NCI-H2081 (cell line): ENCODE measurements at places on chromosomes 16 and 17.

- DNase-seq: no peak
Measured at GRCh38 chr16:84986102-84986501, 25.2 kb downstream of the ZDHHC7 start.

DNA sequence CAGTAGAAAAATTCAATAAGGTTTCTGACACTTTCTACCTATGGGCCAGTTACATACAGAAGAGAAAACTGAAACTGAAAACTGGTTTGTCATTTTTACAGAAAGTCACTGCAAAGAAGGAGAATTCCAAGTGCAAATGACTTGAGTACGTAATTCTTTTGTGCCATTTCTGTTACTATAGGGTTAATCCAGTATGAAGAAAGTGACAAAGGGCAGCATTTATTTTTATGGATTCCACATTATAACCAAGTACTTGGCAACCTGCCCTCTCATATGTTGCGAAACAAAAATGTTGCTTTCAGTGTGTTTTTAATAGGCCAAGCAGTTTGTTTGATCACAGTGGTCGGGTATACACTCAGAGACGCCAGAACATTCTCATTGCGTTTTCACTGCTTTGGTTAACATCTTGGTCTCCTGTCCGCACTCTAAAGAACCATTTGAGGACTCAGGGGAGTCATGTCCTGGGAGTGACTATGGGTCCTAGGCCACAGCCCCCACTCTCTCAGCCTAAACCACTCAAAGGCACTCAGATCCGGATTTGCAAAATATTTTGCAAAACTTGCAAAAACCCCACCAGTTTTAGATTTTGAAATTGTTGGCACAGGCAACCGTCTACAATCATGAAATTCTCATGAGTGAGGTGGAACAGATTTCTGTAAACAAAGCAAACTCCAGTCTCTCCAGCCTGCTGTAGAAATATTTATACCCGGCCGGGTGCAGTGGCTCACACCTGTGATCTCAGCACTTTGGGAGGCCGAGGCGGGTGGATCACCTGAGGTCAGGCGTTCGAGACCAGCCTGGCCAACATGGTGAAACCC lies 15.4 kb upstream of the HELZ start:
- DNase-seq: no peak

- DNase-seq: no peak
Measured at GRCh38 chr17:82231312-82231561, 2.4 kb downstream of the SLC16A3 start.

GRCh38 chr17:17349724-17350106 lies 46.5 kb downstream of the NT5M start:
- DNase-seq: no peak

DNA sequence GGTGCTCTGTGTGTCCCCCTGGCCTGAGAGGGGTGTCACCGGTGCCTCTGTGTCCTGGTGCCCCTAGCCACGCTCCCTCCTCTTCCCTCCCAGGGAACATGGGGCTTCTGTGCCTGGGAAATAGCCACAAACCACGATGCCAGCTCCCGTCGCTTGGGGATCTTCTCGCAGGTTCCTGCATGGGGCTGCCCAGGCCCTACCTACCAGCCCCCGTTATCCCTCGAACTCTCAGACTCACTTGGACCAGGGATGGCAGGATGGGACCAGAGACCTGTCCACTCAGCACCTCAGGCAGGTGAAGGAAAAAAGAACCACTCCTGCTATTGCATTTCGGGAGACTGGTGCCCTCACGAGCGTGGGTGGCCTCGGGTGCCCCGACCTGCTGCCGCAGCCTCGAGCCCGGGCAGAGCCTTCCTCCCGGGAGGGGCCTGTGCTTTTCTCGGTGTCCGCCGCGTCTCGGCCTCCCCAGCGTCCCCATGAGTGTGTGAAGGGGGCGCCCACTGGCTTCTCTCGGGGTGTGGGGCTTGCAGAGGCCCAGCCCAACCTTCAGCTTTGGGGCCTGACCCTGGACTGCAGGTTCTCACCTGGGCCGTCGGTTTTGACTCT lies 41.0 kb upstream of the GNG13 start:
- no peak for DNase-seq

DNA sequence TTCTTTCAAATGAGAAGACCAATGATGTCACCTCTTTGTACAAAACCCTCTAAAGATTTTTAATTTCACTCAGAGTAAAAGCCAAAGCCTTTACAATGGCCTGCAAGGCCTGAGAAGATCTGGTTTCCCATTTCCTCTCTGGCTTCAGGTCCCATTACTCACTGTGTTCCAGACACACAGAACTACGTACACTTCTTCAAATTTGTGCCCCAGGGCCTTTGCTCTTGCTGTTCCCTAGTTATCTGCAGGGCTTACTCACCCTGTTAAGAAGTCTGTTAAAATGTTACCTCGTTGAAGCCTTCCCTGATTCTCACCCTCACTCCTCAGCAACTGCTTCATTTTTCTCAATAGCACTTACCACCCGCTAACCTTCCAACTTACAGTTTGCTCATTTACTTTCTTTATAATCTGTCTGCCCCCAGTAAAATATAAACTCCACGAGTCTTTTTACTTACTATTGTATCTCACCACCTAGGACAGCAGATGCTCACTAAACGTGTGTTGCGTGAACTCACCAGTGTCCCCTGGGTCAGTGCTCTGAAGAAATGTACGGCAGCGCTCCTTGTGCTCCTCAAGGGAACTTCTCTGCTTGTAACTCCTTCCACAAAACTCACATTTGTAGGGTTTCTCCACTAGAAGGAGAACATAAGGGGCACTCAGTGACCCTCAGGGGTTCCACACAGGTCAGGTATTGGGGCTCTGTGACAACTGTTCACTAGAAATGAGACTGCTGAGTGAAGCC lies 50.2 kb downstream of the GRB7 start:
- DNase-seq: no peak

- DNase-seq: no peak
Measured at GRCh38 chr17:28319598-28319935, 567 bp downstream of the TMEM97 start.

GRCh38 chr16:87834005-87834667 lies 35.2 kb downstream of the SLC7A5 start:
- no peak for DNase-seq

GRCh38 chr17:8629371-8630226 lies 926 bp downstream of the MYH10 start:
- no peak for DNase-seq
